ENCODE measurements at places on chromosomes 7 and 10. TPM values are rescaled to one million over a fixed set of nuclear protein-coding genes. Genes with fewer than 3 reads are reported as not detected.

The STEAP4 gene
- total RNA-seq = 0.76 TPM

The GFRA1 gene
- total RNA-seq = not detected

The SEMA3D gene
- total RNA-seq = 0.04 TPM

The HNRNPF gene
- 296 TPM for total RNA-seq

The TMEM184A gene
- total RNA-seq = 0.39 TPM

The CH25H gene
- total RNA-seq = not detected

Data from hair follicular keratinocyte (primary cell).